ENCODE measurements at places on chromosomes 5 and 9.

DNA sequence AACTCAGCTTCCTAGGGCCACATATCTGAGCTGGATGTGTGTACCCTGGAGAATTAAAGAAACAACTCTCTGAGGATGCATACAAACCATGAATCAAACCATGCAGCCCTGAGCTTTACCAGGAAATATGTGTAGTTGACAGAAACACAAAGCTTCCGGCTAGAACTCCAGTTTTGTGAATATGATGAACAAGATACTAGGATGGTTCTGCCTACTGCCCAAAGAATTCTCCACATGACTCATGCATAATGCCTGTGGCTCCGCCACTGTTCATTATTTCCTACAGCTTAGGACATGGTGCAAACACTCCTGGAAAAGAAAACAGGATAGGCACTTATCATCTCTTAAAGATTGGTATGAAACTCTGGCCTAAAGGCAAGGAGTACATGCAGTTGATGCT lies 343.4 kb downstream of the DNAH5 start:
- DNase-seq: no peak

DNA sequence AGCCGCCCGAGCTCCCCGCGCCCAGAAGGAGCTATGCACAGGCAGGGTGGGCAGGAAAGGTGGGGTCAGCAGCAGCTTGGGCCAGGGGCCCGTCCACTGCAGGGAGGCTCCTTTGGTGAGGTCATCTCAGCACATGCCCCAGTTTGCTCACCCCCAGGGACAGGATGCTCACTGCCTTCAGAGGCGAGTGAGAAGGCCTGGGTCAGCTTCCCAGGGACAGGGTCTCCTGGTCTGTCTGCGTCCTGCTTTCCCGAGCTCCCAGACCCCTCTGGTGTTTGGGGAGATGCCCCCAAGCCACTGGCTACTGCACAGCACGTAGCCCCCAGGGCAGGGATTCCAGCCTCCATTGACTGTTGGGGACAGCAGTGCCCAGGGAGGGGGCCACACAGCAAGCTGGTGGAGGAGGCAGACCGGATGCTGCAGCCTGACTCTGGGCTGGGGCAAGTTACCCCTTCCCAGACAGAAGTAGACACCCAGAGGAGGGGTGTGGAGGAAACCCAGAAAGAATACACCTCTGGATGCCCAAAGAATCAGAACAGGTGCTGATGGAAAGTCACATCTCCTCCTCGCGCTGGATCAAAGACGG lies 581 bp upstream of the SARDH start:
- no peak for DNase-seq

GRCh38 chr5:119271758-119272730 lies 83.8 kb upstream of the TNFAIP8 start:
- DNase-seq: no peak

DNA sequence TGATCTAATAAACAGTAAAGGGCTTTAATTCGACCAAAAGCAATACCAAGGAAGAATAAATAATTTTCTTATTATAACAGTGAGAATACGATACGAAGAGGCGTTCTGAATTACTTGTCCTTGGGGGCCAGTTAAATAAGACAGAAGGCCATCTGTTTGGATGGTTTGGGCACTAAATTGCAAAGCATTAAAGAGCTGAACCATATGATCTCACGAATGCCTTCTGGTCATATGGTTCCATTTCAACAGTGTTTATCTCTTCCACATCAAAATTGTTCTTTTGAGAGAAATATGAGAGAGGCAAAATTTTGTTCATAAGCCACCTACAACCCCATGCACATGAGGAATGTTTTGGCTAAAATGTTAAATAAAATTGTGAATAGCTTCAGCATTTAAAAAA lies 605.4 kb downstream of the PTPRD start:
- DNase-seq: no peak

DNA sequence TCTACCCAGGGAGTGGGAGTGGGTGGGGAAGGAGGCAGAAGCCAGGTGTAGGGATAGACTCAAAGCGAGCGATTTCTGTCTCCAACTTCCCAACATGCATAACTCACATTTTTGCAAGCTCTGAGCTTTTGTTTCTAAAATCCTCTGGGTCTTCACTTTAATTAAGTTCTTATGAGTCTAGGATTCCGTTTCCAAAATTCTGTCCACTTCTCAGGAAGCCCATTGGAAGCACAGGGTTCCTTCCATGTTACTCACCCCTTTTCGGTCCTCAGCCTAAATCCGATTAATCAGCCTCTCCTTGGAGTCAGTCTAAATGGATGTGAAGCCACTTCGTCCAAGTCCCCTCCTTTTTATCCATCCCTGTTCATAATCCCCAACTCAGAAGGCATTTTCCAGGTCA lies 1.4 kb downstream of the GPX3 start:
- no peak for DNase-seq

DNA sequence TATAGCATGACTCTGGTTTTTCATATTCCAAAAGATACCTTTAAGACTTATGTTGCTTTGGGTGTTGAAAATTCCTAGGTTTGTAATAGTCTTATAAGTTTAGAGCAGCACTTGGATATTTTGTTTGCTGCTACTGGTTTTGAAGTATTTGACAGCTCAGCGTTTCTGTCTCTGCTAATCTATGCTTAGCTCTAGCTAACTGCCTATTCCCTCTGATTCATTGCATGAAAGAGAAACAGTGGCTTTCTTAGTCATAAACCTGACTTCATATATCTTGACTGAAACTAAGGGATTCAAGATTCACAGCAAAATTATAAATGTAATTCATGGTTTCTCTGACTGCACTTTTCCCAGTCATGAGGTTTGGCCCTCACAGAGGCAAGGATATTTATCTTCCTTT lies 35.6 kb upstream of the ANXA1 start:
- no peak for DNase-seq

GRCh38 chr9:119773823-119774222 lies 404.6 kb upstream of the BRINP1 start:
- no peak for DNase-seq

DNA sequence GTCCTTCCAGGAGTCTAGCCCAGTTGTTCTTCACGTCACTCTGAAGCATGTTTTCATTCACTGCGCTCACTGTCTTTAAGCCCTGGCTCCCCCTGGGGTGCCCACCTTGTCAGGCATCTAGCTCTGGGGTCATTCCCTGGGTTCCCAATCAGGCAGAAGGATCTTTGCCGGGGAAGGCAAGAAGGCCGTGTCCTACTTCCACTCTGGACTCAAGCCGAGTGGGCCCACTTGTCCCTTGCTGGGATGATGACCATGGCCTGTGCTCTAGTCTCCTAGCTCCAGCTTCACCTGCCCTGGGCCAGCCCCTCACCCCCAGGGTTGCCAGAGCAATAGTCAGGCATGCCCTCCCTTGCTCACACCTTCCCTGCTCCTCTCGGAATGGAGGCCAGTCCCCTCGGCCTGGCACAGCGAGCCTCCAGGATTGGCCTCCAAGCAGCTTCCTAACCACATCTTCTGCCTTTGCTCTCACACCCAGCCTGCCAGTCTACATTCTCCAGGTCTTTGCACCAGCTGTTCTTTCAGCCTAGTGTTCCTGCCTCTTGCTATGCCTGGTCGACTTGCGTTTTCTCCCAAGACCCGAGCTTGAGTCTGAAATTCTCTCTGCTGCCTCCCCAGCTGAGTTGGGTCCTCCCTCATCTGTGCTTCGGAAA lies 32.2 kb upstream of the PSD2 start:
- DNase-seq: no peak

DNA sequence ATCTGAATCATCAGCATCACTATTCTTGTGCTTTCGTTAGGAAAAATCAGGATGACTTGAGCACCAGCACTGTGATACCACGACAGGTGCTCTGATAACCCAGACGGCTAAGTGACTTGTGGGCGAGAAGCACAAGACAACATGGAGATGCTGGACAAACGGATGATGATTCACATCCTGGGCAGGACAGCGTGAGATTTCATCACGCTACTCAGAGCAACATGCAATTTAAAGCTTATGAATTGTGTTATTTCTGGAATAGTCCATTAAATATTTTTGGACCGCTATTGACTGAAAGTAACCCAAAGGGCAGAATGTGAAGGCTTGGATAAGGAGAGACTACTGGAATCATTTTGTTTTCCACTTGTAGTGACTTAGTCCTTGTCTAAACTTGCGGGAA lies 114.8 kb upstream of the DAPK1 start:
- DNase-seq: no peak

- DNase-seq: no peak
Measured at GRCh38 chr9:14071484-14071883, 242.5 kb downstream of the NFIB start.

DNA sequence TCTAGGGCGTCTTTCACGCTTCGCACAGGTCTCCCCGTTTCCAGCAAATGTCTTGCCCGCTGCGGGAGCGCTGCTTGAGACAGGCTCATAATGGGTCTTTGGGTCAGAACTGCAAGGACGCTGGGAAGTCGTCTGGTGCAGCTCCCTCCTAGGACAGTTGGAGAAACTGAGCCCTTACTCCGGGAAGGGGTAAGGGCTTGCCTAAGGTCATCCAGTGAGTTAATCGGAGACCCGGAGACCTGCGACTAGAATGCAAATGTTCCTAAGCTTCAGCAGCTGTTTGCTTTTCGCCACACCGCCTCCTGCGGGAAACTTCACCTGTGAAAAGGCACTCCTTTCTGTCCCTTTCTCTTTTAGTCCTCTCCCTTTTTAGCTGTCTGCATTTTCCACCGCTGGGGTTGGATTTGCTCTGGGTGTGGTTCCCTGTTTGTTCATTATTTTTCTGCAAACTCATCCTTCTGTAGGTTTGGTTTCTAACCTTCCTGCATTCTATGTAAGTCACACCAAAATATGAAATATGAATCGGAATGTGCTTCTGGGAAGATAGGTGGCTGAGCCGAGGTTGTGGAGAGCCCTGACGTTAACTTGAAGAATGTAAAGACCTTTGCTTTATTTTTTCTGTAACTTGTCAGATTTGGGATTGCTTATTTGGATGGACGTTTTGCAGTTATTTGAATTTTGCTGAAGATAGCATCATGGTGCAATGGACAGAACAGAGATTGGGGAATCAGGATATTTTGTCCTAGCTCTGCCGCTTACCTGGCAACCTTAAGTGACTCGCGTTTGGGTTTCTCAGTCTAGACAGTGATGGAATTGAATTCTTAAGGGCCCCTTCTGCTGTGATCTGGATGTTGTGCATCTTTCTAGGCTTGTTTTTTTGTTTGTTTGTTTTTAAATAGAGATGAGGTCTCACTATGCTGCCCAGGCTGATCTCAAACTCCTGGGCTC lies 909 bp downstream of the SLC36A1 start:
- DNase-seq: no peak

- no peak for DNase-seq
Measured at GRCh38 chr9:127642082-127642740, 30.1 kb downstream of the STXBP1 start.

- DNase-seq: no peak
Measured at GRCh38 chr9:73151653-73152542, at the start of gene ANXA1. TSS of gene ANXA1 (plus strand) at chr9:73151865. CDS start at chr9:73158536, 6,671 bp downstream.

GRCh38 chr9:114496011-114496410 lies 9.3 kb downstream of the WHRN start:
- DNase-seq: no peak

GRCh38 chr5:93246090-93246855 lies 334.7 kb downstream of the NR2F1-AS1 start:
- no peak for DNase-seq

- DNase-seq: no peak
Measured at GRCh38 chr5:149152317-149152746, 11.0 kb downstream of the ABLIM3 start.

- DNase-seq: no peak
Measured at GRCh38 chr5:130923543-130924124, 241.4 kb downstream of the HINT1 start.

- no peak for DNase-seq
Measured at GRCh38 chr5:117204926-117205869, 630.6 kb upstream of the SEMA6A start.

DNA sequence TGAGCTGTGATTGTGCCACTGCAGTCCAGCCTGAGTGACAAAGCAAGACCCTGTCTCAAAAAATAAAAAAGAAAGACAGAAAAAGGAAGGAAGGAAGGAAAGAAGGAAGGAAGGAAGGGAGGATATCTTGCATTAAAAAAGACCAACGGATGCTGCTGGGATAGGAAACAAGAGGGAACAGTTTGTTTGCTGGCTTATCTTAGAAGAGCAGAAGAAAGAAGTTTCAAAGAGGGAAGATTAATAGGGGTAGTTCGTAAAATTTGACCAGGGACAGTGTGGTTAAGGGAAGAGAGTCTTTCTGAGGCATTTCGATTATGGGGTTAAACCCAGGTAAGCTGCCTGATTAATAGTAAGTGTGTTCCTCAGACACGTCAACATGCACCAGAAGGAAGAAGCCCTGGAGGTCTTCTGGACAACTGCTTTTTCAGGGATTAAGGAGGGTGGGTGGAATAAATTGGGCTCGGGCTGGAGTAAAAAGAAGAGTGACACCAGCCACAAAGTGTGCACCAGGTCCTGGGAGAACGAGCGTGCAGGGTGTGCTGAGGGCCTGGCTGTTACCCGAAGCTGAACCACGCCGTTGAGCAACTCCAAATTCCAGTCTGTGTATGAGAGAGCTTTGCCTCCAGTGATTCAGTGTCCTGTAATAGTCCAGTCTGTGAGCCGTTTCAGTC lies 24.8 kb downstream of the FYB1 start:
- no peak for DNase-seq

GRCh38 chr9:30977965-30978364 lies 1406.5 kb upstream of the ACO1 start:
- no peak for DNase-seq

DNA sequence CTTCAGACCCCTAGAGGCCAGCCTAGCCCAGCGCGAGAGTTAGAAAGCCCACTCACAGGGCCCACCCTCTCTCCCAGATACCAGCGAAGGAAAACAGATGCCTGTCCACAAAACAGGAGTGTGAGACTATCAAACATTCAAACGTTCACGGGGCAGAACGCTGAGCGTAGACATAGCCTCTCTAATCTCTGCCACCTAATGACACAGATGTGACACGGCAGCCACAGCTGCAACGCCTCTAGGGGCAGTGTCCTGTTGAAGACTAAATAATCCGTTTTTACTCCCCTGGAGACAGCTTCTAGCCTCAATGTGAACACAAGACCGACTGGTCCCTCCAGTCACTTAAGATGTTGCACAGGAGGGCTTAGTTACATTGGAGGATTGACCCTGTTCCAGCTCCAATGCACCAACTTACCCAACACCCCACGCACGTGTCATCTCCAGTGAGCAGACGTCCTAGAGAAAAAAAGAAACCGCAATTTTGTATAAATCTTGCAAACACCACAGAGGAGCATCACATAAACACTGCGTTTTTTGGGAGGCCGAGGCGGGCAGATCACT lies 14.3 kb downstream of the DIPK1B start:
- no peak for DNase-seq

- DNase-seq: no peak
Measured at GRCh38 chr9:127285965-127286364, 21.4 kb downstream of the GARNL3 start.

- no peak for DNase-seq
Measured at GRCh38 chr5:54581831-54582548, 64.4 kb downstream of the SNX18 start.

DNA sequence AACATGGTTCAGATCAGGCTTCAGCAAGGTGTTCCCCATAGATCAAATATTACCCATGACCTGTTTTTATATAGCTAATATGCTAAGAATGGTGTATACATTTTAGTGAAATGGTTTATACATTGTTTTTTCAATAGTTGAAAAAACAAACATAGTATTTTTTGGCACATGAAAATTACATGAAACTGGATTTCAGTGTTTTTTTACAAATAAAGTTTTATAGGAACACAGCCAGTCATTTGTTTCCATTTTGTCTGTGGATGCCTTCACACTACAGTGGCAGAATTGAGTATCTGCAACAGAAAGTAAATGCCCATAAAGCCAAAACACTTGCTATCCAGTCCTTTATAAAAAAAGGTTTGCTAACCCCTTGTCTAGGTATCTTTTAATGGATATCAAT lies 134.5 kb upstream of the TNFAIP8 start:
- DNase-seq: no peak

Data from stimulated activated CD4-positive, alpha-beta T cell treated with anti-CD3 and anti-CD28 coated beads, Interleukin-1b, Interleukin-23, amount 100 ng/mL, for 24 hours (primary cell).